ENCODE measurements at places on chromosomes 1 and 21.

- DNase-seq, result no peak
Measured at GRCh38 chr1:98119796-98120195, 199.0 kb upstream of the DPYD start.

GRCh38 chr1:174953285-174954072, 46.3 kb upstream of the CACYBP start:
- DNase-seq, result no peak

GRCh38 chr1:89703469-89703868, 70.5 kb downstream of the LRRC8C start:
- DNase-seq, result no peak

- DNase-seq, result no peak
Measured at GRCh38 chr1:110505596-110505995, 13.4 kb downstream of the KCNA10 start.

DNA sequence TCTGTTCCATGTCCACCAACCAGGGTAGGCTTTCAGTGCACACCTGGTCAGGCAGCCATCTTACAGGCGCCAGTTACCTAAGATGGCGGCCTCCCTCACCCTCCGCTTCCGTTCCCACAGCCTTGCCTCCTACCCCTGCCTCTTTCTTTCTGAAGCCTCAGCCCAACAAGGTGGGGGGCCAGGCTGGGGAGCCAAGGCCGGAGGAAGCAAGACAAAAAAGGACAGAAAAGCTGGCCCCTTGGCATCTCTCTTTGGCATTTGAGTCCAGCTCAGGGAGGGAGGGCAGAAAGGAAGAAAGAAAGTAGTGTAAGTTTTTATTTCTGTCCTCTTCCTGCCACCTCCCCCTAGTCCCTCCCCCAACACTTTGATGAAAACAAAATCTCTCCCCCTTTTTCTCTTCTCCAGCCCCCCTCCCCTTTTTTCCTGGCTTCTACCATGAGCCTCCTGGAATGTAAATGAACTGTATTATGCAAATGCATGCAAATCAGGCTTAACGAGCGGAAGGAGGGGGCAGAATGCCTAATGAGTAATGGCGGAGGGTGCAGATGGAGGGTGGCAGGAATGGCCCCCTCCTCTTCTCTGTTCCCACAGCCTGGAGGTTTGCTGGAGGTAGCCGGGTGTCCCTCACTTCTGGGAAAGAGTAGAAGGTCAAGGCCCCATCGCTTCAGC, 43.8 kb downstream of the RHBG start:
- no peak for DNase-seq

Measured in substantia nigra (tissue), 51 donors.